ENCODE measurements at places on chromosomes 7 and 10.

DNA sequence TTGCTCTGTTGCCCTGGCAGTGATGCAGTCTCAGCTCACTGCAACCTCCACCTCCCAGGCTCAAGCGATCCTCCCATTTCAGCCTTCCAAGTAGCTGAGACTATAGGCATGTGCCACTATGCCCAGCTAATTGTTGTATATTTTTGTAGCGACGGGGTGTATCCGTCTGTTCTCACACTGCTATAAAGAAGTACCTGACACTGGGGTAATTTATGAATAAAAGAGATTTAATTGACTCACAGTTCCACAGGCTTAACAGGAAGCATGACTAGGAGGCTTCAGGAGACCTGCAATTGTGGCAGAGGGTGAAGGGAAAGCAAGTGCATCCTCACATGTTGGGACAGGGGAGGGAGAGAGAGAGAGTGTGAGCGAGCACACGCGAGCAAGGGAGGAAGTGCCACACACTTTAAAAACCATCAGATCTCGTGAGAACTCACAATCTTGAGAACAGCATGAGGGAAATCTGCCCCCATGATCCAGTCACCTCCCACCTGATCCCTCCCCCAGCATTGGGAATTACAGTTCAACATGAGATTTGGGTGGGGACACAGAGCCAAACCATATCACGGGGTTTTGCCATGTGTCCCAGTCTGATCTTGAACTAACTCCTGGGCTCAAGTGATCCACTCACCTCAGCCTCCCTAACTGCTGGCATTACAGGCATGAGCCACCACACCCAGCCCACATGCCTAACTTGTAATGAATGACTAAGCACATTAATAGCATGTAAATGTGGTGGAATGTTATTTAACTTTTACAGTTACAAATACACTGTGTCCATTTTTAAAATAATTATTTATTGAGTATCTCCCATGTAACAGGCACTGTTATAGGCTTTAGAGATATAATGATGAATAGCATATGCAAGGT lies 65.5 kb downstream of the RALA start:
- no peak for DNase-seq

DNA sequence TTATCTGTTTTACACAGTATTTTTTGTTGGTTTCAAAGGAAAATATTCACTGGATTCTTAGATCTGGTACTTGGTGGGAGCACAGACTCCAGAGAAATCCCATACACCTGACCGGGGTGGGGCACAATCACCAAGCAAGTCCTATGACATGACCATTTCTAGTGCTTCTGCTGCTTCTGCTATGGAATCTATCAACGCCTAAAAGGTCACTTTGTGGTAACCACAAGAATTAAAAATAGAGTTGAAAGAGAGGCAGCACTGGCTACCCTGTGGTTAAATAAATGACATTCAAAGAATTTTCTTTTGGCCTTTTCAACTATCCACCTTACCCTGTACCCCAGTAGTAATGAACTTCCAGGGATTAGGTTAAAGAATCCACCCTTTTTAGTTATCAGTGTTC lies 329.9 kb upstream of the VWC2 start:
- no peak for DNase-seq

GRCh38 chr10:85148693-85149640 lies 820.6 kb downstream of the CCSER2 start:
- DNase-seq = no peak

- DNase-seq = no peak
These were observed 275.7 kb downstream of the XPNPEP1 start for GRCh38 chr10:109647627-109648026.

- DNase-seq = no peak
These were observed 132.2 kb upstream of the FAM20C start for GRCh38 chr7:60017-60675.

GRCh38 chr10:45811075-45811474 lies 36.2 kb downstream of the AGAP4 start:
- no peak for DNase-seq

DNA sequence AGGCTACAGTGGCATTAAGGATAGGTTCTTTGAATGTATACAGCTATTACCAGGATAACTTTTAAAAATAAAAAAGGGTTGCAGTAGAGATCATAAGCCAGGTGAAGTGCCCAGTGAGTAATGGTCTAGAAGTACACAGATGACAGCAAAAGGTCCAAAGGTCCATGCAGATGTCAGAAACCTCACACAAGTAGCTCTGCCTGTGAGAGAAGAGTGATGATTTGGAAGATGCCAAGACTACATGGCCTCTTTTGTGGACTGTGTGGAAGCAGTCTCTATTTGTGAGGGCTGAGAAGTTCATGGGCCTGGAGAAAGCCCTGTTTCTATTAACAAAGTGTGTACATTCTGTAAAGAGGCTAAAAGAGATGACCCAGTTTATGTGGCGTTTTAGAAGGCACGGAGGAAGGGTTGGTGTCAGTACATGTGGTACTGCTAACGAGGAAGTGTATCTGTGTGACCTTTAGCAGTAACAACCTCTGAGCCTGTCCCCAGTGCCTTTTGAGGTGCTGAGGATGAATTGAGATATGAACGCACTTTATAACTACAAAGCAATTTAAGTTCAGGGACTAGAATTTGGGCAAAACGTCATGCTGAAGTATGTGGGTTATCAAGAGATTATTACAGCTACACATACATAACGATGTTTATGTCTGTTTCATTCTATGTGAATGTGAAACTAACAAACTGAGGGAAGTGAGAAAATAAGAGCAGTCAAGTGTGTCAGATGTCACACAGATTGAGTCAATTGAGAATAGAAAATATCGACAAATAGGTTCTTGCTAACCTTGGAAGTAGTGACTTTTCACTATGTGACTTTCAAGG lies 7.6 kb downstream of the CYCS start:
- no peak for DNase-seq

DNA sequence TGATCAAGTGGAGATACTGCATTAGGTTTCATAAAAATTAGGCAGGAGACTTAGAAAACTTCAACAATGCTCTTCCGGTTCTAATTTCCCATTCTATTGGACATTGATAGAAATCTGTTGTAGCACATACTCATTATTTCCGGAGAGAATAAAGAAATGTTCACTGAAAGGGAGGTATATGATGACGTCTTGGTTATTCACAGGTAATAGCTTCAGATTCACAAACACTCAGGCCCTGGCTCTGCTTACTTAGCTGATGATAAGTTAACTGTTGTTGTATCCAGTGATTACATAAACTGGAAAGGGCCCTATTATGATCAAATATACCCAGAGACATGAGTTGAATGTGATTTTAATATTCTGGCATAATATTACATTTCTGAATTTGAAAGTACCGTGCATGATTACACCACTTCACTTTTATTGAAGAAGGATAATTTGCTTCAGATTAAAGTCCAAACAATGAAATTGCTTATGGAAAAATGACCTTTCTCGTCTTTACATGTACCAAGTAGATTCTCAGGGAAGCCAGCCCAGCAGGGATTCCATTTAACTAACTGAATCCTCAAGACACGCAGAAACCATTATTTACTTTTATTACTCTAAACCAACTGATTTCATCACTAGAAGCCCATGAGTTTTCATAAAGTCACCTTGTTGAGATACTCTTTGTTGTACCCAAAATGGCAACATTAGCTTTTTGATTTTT lies 288.0 kb upstream of the PITRM1 start:
- DNase-seq = no peak

DNA sequence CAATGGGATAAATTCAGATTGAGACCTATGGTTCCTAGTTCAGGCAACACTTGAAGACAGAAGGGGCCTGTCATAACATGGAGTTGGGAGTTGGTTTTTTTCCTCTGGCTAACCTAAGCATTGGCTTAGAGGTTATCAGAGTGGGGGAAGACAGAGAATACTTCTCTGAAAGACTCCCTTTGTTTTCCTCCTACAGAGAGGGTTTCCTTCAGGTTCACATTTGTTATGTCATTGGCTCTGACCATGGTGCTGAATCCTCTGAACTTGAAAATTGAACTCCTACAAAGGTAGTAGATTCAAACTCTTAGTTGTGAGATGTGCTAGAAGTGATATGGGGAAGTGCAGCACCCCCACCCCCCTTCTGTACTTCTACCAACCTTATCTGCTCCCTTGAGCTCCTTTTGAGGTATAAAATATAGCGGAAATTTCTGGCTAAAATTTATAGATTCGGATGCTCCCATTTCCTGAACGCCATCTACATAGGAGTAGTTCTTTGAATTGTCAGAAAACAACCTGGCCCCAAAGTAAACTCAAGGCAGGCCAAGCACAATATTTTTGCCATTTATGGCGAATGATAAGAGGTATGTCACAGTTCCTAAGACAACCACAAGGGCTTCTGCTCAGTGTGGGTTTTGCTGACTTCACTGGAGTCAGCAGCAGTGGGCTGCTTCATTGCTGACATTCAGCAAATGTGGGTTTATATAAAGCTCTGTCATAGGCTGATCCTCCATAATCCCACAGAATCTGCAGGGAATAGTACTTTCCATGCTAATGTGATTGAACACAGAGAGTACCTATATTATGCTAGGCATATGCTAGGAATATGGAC lies 131.6 kb upstream of the KLF14 start:
- DNase-seq = no peak

DNA sequence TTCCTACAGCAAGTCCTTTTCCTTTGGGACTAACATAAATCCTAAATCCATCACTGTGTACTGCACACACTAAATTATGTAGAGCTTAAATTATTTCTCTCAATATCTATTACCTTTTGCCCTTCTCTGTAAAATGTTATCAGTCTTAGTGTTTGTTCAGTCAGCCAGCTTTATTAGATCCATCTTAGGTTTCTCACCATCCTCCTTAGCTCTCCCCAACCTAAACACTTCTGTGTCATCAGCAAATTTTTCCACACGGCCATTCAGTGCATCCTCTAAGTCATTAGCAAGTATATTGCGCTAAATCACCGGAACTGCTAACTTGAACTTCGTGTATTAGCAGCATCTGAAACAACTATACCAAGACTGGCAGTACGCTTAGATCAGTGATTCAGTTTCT lies 142.1 kb upstream of the ZNF438 start:
- DNase-seq = no peak

DNA sequence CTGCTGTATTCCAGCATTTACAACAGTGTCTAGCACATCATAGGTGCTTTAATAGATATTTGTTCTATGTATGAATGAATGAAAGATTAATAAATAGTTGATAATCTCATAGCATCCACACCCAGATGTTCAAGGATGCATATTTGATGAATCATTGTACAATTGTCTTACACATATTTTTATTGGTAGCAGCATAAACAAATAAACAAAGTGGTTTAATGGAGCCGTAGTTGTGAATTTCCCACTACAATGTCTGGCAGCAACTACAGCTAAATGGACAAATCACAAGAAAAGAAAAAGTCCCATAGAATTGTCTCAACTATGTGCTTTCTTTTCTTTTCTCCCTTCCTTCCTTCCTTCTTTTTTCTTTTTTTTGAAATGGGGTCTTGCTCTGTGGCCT lies 150.8 kb downstream of the NRP1 start:
- DNase-seq = no peak

DNA sequence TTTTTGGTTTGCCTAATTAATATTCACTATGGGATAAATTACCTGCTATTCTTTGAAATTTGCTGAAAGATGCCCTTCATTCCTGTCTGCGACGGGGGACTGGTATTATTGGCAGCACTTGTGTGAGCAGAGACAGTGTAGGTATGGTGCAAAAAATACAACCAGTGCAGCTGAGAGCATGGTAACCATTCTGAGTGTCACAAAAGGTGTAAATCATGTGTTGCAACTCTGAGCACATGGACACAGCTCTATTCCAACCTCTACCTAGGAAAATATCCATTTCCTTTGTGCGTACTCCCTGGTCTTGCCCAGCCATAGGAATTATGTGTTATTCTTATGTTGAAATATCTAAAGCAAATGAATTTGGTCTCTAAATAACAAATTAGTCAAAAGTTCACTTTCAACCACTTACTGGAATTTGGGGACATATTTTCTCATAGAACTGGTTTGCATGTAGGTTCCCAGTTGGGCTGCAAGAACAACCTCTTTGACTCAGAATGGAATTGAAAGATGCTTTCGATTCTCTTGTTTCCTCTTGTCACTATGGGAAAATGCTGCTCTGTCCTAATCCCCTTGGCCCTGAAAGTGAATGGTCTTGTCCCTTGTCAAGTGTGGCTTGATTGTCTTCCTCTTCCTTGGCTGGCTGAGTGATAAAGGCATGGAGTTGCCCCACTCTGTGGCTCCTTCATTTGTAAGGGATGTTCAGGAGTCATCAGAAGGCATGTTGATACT lies 57.0 kb downstream of the CELF2 start:
- no peak for DNase-seq

GRCh38 chr7:106277976-106278375 lies 6.8 kb downstream of the NAMPT start:
- no peak for DNase-seq

GRCh38 chr10:29865700-29866355 lies 193.6 kb downstream of the JCAD start:
- DNase-seq = no peak

DNA sequence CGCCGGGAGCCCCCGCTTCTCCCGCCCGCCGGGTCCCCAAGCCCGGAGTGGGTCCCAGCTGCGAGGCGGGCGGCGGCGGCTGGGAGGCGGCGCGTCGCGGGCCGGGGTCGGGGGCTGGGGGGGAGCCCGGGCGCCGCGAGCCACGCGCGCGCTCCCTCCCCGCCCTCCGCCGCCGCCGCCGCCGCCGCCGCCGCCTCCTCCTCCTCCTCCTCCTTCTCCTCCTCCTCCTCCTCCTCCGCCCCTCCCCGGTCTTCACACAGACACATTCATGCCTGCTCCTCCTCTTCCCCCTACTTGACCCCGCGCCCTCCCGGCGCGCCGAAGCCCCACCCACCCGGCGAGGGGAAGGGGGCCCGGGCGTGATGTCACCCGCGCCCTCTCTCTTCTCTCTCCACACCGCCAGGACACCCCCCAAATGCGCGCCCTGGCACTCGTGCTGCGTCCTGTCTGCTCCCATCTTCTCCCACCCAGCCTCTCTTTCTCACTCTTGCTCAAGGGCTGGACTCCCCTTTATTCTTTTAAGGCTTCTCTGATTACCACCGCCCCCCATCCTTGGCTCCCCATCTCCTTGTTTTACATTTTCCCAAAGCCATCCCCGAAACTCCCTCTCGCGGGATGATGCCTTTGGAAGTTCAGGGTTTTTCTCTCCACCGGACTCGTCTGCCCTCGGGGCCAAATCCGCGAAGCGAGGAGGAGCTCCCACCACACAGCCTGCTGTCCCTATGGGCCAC lies 967 bp upstream of the GLI3 start:
- DNase-seq = no peak

- no peak for DNase-seq
These were observed 4.1 kb downstream of the FXYD4 start for GRCh38 chr10:43375401-43376020.

GRCh38 chr10:51384971-51385370 lies 310.7 kb downstream of the PRKG1 start:
- no peak for DNase-seq

- no peak for DNase-seq
These were observed 12.1 kb downstream of the OPN1SW start for GRCh38 chr7:128763541-128763940.

DNA sequence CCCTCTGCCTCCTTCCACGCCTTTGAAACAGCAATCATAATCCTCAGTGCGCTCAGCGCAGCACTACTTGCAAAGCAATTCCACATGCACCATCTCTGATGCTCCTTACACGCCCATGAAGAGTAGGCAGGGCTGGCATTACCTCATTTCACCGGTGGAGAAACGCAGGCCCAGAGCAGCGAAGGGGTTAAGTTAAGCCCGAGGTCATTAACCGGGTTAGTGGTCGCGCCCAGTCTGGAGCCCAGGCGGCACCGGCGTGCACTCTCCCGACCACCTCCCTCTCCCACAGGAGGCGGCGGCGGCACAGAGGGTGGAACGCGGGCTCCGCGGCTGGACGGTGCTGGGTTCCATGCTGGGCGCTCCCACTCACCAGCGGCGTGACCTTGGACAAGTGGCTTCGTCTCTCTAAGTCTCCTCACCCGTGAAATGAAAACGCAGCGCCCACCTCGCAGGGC lies 515 bp downstream of the FASTK start:
- no peak for DNase-seq
